ENCODE measurements at places on chromosomes 7 and 10.

DNA sequence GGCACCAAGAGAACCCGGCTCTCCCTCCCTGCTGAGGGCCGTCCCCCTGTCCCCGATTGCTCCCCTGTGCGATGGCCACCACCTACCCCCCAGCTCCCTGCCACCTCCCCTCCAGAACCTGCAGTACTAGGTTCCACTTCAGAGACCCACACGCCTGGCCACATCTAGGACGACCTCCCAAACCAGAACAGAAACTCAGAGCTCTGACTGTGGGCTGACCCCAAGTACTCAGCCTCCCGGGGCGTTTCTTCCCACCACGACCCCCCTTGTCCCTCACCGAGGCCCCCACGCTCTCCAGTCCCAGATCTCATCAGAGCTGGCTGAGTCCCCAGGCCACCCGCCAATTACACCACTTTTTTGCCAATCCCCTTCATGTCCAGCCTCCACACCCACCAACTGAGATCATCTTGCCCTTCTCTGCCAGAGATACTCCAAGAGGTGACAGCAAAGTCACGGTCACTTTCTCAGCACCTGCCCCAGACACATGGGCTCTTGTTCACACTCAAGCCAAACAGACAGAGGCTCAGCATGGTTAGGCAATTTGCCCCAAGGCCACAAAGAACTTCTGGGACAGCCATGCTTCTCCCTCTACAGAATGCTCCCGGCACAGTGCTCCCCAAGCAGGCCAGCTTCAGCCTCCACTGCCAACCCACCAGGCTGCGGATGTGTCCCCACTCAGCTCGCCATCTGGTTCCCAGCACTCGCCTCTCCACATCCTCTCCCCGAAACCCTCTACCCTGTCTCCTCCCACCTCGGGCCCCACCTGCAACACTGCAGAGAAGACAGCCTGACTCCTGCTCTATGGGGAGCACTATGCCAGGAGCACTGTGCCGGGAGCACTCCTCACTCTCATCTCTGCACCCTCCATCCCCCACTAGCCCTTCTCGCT is 4.7 kb downstream of the TMEM120A start:
- no peak for DNase-seq

DNA sequence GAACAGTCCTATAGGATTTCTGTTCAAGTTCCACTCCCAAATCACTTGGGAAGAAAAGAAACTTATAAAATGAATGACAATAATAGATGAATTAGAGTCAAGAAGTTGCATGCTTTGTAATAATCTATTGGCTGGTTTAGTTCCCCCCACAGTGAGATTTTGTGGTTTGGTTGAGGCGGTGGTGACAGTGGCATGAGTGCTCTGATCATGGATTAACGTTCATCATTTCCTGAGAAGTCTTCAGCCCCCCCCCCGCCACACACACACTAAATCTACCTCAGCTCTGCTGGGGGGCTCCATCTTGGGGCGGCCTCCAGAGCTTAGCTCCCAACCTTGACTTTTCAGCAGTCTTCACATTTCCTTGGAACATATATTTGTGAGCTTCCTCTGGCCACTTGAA is 121.7 kb downstream of the ABCA13 start:
- no peak for DNase-seq

DNA sequence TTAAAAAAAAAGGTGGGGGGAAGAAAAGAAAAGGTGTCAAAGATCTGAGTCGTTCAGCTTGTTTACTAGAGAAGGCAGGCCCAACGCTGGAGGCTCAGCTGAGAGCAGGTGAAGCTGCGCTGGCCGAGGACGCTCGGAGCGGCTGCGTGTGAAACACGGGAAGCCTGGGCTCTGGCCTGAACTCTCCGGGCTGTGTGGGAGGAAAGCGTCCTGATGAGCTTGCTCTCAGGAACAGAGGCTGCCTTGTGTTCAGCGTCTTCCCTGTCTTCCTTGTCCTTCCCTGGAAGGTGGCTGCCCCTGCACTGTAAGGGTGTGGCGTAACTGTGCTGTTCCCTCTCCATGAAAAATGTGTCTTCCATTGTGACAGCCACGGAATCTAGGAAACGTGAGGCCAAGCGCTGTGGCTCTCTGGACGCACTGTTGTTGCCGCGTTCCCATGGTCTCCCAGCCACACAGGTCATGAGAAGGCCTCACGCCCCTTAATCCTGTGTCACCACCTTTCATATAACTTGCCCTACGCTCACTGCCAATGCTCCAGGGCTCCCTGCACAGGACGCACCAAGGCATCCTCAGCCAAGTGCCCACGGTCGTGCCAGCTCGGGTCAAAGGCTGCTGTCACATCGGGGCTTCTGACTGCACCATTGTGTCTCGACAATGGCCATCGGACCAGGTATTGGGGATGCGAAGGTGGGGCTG is 15.8 kb downstream of the IL15RA start:
- DNase-seq, result no peak

- DNase-seq, result no peak
Measured at GRCh38 chr7:2001601-2002442, 230.9 kb downstream of the MAD1L1 start.

- DNase-seq, result no peak
Measured at GRCh38 chr7:80859272-80859970, 59.4 kb downstream of the SEMA3C start.

Data from GF-D8 (cell line).